ENCODE measurements at places on chromosomes 5 and 9.

GRCh38 chr5:138949988-138950387, 74.9 kb upstream of the LRRTM2 start:
- DNase-seq, result no peak

- DNase-seq, result no peak
Observed at GRCh38 chr9:137389428-137389746, 33.6 kb downstream of the EXD3 start.

DNA sequence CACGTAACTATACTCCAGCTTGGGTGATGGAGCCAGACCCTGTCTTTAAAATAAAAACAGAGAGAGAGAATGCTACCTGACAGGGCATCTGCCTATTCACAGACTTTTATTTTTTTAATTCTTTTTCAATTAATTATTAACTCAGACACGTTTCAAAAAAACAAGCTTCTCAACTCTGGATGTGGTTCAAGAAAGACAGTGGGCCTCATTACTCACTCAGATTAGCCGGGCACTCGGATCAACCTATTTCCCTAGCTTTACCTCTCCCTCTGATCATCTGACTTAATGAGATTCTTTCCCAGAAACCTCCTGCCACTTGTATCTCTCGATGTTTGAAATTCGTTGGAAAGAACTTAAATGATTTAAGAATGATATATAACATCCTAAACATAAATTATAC, 134.1 kb downstream of the TRPM6 start:
- no peak for DNase-seq

DNA sequence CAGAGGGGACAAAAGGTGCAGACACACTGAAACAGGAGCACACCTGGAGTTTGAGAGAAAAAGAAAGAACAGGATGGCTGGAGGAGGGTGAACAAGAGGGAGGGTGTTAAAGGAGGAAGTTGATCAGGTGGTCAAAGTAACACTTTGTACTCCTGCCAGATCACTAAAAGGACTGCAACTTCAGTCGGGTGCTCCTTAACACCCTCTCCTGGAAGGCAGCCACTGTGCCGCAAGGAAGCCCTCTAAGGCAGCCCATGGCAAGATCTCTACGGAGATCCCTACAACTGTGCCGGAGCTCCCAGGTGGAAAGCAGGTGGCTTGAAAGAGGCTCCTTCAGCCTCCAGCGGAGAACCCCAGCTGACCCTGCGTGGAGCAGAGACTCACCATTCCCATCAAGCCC, 124.4 kb upstream of the MSX2 start:
- no peak for DNase-seq

DNA sequence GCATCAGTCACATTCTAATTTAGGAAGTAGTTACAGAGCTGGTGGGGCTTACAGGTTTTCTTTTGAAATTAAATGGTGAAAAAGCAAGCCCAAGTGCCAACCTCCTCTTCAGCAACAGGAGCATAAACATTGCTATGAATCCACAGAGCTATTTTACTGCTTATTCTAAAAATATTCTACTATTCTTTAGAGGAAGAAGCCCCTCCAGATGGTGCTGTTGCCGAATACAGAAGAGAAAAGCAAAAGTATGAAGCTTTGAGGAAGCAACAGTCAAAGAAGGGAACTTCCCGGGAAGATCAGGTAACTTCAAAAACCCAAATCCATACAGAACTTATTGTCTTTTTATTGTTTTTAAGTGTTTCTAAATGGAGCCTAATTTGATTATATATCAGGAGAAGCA, 202.8 kb downstream of the CWC27 start:
- DNase-seq, result no peak

GRCh38 chr5:13809921-13810320, 134.6 kb downstream of the DNAH5 start:
- no peak for DNase-seq

GRCh38 chr5:146507428-146507827, 8.6 kb downstream of the GPR151 start:
- DNase-seq, result no peak

DNA sequence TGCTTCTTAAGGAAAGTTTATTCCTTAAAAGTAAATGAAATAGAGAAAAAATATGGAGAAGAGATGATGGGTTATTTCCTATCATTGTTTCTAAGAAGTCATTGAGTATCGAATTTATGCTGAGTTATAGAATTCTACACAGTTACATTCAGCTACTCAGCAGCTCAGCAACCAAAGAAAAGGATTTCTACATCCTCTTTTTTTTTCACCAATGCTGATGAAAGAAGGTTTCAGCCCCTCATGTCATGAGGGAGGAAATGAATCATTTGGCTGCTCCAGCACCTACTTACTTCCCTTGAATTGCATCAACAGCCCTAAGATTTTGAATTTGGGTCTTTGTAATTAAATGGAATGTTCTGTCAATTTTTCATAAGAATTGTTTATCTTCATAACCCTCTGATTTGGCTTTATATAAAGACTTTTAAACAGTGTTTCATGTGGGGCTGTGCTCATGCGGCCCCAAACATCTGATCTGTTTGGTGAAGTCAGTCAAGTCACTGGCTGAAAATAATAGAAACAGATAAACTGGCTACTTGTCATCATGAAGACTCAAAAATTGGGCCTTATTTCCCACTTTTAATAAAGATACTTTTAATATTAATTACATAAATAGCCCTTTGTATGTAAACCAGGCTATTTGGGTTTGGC, 18.5 kb upstream of the SNX2 start:
- DNase-seq, result no peak

GRCh38 chr5:54883374-54884194, 101.8 kb downstream of the ESM1 start:
- DNase-seq, result no peak

DNA sequence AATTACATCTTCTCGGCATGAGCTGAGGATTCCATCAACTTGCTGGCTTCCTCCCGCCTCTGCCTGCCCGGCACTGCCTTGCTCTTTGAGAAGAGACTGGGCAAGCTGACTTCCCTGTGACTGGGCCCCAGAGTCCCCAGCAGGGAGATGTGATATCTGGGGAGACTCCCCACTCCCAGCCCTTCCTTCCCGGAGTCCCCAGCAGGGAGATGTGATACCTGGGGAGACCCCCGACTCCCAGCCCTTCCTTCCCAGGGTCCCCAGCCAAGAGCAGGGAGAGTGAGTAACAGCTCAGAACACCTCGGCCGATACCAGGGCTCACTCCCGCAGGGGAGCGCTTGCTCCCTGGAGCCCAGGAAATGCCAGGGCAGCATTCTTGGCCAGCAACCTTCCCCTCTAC, 90.1 kb upstream of the NEURL1B start:
- no peak for DNase-seq

- no peak for DNase-seq
Observed at GRCh38 chr9:37187713-37188439, 67.5 kb downstream of the ZCCHC7 start.

GRCh38 chr5:106241409-106241808, 1429.3 kb downstream of the EFNA5 start:
- DNase-seq, result no peak

- DNase-seq, result no peak
Observed at GRCh38 chr5:180831139-180832093, 28.8 kb upstream of the MGAT1 start.

DNA sequence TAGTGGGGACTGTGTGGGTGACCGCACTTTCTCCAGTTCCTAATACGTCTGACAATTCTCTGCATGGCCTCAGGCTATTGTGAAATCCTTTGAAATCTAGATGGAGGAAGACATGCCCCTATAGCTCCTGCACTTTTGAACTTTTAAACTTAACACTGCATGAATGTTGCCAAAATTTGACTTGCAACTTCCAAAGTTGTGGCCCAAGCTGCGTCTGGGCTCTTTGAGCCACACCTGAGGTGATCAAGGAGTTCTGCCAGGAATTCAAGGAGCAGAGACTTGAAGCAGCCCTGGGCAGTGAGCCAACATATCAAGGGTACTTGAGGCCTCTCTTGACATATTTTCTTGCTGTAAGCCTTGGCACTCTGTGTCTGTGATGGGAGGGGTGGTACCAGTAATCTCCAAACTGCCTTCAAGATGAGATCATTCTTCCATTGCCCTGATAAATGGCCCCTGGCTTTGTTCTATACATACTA, 1336.1 kb upstream of the CDH9 start:
- DNase-seq, result no peak

GRCh38 chr5:125607018-125607417, 816.2 kb upstream of the GRAMD2B start:
- no peak for DNase-seq

DNA sequence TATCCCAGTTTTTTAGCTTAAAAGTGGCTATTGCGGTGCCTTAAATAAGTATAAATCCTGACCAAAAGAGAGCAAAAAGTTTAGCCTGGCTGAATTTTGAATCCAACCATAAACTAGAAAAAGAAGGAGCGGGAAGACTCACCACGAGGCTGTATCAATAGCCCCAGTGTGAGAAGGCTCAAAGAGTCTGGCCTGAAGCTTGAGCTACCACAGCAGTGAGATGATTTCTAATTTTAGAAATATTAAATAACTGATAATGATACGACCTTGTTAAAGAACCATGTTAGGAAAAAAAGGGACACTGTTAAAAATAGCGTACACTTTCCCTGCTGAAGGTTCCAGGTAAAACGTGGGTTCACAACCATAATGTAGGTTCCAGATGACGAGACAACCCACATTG, 134.1 kb upstream of the ZNF462 start:
- no peak for DNase-seq

DNA sequence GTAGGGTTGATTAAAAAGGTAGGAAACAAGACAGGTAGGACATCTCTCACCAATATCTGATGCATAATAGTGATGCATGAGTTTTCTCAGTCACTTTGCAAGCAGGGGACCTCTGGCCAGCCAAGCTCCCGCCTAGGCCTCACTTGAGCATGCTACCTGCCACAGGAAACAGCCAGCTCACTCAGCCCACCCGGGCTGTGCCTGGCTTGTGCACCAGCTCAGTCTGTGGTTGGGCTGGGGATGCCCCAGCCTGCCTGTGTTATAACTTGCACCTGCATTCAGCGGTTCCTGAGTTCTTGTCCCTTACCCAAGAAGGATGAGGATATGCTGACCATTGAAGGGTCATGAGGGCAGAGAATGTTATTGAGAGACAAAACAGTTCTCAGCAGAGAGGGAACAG, 172.8 kb upstream of the PLCXD3 start:
- DNase-seq, result no peak

DNA sequence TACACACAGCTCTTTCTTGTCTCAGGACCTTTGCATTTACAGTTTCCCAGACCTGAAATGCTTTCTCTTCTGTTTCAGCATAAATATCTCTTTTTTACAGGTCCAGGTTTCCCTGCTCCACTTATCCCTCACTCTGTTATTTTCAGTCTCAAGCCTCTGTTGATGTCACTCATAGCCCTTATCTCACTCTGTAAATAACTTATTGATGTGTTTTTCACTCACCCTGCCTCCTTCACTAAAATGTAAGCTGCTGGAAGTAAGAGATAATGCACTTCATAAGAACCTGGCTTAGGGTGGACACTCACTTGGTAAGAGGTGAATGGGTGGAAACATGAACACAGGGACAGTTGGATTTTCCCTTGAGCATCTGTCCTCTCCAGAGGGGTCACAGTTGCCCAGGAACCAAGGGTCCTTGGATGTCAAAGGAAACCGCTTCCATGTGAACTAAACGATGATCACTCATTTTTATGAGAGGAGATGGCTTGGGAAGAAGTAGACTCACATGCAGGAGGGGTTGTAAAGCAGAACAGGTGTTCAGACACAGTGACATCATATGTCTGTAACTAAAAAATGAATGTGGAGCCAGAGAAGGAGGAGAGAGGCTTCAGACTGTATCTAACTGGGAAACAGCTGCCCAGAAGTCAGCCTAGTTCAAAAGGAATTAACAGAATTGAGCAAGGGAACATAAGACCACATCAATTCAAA, 5.5 kb upstream of the HTR4 start:
- no peak for DNase-seq

GRCh38 chr9:134243778-134244467, 79.6 kb upstream of the RNU6ATAC start:
- DNase-seq, result no peak

DNA sequence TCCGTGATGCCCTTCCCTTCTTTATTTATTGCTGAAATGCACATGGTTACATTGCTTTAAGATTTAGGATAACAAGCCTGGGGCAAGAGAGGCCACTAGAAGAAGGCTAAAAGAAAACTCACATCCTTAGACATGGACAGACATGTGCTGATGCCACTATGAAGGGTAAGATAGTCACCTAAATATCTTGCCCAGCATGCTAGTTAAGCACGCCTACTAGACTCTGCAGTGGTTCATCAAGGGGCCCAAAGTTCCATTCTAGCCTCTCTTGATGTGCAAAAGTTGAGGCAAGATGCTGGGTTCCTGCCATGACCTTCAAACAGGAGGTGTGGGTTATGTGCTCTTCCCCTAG, 49.3 kb downstream of the GRAMD2B start:
- DNase-seq, result no peak

- DNase-seq, result no peak
Observed at GRCh38 chr5:54915466-54916027, 69.8 kb downstream of the ESM1 start.

DNA sequence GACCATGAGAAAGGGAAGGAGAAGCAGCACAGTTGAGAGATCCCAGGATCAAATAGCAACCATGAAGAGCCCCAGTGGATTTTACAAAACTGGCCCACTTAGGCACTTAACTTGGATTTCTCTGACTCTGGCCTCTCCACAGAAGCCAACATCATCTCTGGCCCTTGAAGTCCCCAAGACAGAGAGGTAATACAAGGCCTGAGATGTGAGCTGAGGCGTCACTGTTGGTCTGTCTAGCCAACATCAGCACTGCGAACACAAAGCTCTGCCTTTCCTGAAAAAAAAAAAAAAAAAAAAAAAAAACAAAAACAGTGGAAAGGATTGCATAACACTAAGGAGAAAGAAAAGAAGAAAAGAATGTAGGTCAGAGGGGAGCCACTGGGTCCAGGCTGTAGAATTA, 378.3 kb downstream of the BRINP1 start:
- no peak for DNase-seq

- DNase-seq, result no peak
Observed at GRCh38 chr5:147853372-147853987, 22.0 kb upstream of the SPINK1 start.

GRCh38 chr5:33257807-33258429, 182.8 kb upstream of the TARS1 start:
- DNase-seq, result no peak

DNA sequence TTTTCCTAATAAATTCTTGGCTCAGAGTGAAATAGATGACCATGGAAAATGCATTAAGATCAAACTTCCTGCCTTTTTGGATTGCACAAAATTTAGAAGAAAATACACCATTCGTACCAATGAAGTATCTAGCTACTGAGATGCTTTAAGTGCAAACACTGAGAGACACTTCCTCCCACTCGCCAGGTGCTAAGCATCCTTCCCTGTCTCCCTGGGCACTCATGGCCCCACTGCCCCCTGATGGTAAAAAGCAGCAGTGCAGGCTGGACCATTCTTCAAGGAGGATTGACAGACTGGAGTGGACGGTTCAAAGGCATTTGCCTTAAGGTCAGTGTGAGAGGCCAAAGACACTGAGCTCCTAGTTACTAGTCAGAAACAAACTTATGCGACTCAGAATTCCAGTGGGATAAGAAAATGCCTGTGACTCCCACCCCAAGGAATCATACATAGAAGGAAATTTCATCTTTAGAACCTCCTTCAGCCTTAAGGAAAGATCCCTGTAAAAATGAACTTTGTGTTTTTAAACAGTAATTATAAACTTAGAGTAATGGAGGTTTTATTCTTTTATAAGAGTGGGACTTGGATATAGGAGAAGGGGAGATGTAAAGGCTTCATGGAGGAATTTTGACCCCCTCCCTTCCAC, 86.0 kb upstream of the SLC30A5 start:
- peak; percentile 39 for DNase-seq

Measured in NCI-H1694 (cell line).